ENCODE measurements at places on chromosomes 12 and 14.

- DNase-seq: no peak
Measured at GRCh38 chr12:46493834-46494181, 121.2 kb upstream of the SLC38A2 start.

DNA sequence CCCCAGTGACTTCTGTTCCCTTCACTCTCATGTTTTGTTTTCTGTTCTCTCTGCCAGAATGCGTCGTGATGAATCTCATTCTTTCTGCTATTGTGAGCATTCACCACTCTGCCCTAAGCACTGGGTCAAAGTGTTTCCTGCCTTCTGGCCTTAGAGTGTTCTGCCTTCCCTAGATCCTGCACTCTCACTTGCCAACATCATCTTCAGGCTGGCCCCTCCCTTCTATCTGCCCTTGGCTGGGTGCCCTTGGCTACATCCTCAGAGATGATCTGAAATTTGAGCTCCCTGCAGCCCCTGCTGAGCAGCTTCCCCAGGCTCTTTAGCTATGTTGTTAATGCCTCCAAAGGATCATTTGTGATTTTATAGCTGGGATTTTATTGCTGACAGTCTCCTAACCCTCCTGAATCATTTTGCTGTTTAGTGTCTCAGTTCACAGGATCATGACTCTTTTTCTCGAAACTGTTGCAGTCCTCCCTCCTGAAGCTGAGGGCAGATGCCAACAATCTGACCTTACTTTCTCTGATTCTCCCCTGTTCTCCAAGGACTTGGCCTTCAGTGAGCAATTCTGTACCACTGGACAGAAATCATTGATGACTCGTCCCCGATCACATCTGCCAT lies 4.5 kb downstream of the DHRS2 start:
- no peak for DNase-seq

DNA sequence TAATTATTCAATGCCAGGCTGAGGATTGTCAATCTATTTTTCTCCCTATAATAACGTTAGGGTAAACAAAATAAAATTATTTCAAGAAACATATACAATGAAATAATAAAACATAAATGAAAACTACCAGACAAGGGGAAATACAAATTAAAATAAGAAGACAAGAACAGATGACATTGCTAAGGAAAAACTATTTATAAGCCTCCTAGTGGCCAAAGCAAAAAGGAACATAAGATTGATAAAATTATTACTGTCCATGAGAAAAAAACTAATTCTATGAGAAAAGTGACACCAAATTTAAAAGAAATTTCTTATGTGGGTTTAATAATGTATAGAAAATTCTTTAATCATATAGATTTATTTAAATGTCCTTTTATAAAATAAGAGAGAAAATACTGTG lies 294.7 kb downstream of the TTC6 start:
- no peak for DNase-seq

- no peak for DNase-seq
Measured at GRCh38 chr12:99257672-99258071, 389.9 kb upstream of the GARIN6 start.

DNA sequence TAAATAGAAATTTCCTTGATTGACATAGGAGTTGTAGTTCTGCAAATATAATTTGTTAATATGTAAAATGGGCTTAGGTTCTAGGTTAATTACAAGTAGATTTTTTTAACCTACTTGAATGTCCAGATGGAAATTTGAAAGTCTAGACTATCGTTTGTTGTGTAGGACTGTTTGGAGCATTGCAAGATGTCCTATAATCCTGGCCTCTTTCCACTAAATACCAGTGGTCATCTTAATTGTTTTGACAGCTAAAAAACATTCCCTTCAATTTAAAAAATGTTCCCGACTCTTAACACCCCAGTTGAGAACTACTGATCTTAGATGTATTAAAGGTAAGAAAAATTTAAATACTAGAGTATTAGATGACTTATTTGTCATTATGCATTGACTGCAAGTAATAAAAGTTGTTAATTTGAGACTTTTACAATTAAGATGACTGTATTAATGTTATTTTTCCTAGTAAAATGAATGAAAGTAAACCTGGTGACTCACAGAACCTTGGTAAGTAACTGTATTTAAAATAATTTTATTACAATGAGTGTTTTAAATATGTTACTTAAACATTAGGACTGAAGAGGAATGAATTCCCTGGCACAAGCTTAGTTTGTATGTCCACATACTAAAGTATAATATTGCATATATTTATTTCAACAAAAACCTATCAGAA lies 21.8 kb downstream of the G2E3 start:
- no peak for DNase-seq

- no peak for DNase-seq
Measured at GRCh38 chr14:62661818-62662217, 383.4 kb downstream of the KCNH5 start.

GRCh38 chr14:23984891-23985602 lies 3.7 kb upstream of the DHRS4L2 start:
- DNase-seq: no peak

DNA sequence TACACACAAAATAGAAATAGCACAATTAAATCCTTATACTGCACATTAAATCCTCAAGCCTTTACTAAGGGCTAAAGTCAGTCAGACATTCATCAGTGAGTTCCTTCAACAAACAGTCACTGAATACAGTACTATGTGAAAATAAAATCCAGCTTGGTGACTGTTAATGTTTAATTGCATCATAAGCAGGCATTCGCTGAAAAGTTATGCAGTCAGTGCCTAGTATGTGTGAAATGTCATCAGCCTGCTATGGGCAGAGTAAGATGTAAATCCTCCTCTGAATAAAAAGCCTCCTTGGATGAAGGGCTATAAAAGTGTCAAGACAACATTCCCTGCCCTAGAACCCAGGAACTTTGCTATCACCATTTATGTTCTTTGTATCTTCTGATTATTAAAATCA lies 116.4 kb downstream of the PRICKLE1 start:
- DNase-seq: no peak

GRCh38 chr12:16358878-16359277 lies 11.4 kb downstream of the MGST1 start:
- no peak for DNase-seq
